Activated gamma-delta T cell treated with Interleukin-2 at 50 U/mL for 16 hours (primary cell): ENCODE measurements at places on chromosomes 4 and X.

DNA sequence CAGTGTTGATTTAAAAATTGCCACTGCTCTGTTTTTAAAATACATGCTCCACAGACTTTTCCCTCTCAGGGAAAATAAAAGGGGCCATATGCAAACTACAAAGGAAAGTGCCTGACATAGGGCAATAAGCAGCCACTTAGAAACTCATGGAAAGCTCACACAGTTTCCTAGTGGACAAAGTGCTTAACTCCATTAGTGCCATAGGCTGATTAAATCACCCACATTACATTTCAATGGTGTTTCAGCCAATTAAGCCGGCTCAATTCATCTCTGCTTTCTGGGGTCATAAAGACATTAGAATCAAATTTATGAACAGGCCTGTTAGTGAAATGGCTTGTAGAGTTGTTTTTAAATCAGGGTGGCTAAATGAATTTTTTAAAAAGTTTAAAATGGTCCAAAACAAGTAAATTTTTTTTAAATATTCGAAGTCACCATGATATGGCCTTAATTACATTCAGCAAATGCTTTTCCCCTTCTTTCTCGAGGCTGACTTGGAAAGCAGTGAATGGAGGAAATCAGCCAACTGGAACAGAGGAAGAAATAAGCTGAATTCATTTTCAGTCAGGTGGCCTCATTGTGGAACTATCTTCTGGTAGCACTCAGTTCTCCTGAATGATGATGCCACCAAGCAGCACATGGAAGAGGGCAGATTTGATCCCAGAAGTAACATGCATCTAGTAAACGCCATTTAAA is 2305.1 kb upstream of the AGA start:
- DNase-seq = no peak

DNA sequence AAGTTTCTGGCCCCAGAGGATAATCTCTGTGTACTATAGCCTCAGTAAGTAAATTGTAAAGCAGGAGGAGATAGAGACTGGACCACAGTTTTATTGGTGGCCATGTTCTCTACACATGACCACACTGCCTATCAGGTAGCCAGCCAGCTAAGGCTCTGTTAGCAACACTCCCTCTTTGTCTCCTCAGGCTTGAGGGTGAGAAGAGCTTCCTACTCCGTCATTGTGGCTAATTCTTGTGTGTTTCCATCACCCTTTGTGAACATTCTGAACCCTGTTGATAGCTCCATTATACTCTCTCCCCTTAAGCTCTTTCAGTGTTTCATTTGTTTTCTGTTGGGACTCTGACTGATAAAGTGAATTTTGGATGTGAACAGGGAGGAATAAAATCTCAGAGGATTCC is 233.4 kb downstream of the CFAP299 start:
- no peak for DNase-seq

GRCh38 chr4:131595140-131595539 is 1554.0 kb upstream of the PCDH10 start:
- no peak for DNase-seq

DNA sequence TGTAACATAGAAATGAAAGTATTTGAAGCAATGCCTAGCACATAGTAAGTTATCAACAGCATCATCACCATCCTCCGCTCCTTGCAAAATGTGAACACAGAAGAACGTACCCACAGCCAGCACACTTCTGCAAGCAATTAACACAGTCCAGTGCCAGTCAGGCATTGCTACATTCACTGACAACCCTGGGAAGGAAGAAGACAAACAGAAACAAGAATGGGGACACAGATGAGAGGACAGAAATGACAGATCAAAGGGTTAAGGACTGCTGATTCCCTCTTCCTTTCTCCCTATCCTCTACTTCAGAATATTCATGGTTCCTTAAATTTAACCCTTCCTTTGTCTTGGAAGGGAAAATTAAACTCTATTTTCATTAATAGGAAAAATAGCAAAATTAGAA is 53.1 kb downstream of the CHM start:
- no peak for DNase-seq

GRCh38 chrX:119945481-119945880 is 1.9 kb upstream of the NKAP start:
- no peak for DNase-seq

DNA sequence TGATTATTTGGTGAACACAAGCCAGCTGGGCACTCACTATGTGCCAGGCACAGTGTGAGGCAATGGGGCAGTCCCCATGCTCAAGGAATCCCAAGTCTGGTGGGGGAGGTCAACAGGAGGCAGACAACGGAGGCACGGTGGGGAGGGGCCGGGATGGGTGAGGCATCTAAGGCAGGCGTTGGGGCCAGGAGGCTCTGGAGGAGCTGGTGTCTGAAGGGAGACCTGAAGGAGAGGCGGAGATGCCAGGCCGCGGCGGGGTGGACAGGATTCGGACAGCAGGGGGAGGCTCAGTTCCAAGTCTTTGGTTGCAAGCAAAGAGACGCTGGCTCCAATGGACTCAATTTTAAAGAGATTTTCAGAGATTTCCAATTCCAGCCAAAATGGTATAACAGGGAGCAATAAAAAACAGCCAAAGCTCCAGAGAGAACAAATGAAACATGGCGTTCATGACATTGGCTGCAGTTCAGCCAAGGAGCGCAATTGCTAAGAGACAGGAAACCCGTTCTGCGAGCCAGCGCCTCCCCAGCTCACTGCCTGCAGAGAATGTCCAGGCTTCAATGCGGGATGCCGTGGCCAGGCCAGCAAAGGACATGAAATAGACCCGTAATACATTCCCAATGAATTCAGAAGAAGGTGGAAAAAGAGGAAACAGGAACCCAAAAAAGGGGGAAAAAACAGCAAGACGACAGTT is 105.2 kb upstream of the LRPAP1 start:
- DNase-seq = no peak

DNA sequence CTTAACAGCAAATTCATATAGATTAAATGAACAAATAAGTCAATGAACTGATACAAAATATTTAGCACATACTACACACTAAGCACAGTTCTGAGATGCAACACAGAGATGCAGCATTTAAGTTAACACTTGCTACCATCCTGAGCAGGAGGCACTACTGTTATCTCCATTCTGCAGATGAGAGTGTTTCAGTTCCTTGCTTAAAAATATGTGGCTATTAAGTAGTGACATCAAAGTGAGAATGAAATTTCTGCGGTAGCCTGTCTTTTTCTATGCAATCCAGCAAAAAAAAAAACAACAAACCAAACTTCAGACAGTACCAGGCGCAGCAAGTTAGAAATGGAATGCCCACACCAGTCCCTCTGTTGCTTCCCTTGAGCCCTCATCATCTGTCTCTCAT is 90.8 kb downstream of the SHISA3 start:
- DNase-seq = no peak

GRCh38 chrX:16465081-16465876 is 184.7 kb upstream of the S100G start:
- DNase-seq = no peak
